ENCODE measurements at places on chromosomes 13 and 19.

DNA sequence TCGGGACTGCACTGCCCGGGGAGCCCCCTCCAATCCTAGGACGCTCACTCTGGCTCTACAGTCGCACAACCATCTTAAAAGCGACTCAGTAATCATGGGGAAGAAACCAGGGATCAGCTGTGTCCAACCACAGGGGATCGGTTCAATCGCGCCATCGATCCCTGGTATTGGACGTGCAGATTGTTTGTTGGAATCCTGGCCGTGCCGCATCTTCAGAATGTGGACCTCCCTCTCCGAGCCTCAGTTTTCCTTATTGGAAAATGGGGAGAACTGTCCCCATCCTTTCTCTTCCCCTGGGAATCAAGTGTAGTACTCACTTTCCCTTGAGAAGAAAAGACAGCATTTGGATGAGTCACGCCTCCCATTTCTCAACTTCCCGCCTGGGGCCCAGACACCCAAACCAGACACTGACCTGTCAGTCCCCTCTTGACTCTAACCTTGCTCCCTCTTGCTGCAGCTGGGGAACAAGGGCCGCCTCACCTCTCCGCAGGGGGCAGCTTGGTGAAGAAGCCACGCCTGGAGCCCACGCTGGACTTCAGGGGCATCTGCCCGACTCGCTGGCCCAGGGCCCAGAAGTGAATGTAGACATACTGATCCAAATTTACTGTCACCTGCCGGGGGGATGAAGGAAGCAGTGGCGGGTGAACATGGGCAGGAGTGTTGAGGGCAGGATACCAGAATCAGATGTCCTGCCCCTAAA is 17.6 kb downstream of the EMP3 start:
- no peak for DNase-seq

DNA sequence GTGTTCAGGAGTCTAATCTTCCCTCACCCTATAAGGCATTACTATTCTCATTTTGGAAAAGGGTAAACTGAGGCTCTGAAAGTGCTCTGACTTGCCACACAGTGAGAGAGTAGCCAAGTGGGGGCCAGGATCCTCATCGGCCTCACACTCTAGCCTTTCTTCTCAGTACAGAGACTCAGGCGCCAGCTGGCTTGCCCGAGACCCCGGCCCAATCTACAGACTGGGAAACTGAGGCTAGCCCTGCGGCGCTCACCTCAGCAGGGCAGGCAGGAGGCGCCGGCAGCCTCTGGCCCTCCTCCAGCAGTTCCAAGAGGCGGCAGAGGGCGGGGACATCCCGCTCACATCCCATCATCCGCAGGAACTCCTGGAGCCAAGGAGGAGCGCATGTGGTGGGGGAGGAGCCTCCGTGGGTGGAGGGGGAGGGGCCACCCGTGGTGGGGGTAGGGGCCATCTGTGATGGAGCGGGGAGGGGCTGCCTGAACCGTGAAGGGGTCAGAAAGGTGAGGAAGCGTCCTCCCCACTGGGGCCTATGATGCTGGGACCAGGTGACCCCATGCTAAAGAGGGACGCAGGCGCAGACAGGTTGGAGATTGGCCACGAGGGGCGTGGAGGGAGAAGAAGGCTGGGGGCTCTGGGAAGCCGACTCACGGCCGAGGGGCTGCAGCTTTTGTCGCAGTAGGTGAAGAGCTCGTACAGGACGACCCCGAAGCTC is 8.7 kb upstream of the INSL3 start:
- no peak for DNase-seq

- DNase-seq: no peak
Observed at GRCh38 chr13:71610876-71611275, 256.1 kb downstream of the DACH1 start.

- no peak for DNase-seq
Observed at GRCh38 chr13:42041684-42042035, 6.8 kb upstream of the DGKH start.

GRCh38 chr13:48859272-48860105 is 116.2 kb upstream of the FNDC3A start:
- DNase-seq: no peak

Data from activated T-cell treated with anti-CD3 and anti-CD28 coated beads for 48 hours (primary cell).